ENCODE measurements at places on chromosomes 2 and 18.

GRCh38 chr18:32688821-32689220 lies 84.0 kb downstream of the KLHL14 start:
- DNase-seq: no peak

DNA sequence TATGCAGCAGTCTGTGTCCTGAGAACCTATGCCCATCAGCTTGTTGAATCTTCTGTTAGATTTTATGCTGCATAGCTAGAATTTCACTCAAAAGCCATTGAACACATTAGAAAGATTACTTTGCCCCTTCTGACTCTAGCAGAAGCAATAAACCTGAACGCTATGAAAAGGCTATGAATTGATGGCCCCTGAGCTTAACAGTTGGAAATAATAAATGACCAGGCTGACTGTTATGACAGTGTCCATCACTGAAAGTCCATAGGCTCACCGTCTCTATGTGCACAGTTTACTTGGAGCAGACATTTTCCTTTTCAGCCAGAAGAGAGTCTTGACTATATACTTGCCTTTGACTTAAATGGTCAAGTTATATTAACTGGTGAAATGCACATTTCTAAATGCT lies 1618.8 kb upstream of the ACVR2A start:
- DNase-seq: no peak

GRCh38 chr2:109648041-109648527 lies 33.9 kb downstream of the SOWAHC start:
- no peak for DNase-seq

DNA sequence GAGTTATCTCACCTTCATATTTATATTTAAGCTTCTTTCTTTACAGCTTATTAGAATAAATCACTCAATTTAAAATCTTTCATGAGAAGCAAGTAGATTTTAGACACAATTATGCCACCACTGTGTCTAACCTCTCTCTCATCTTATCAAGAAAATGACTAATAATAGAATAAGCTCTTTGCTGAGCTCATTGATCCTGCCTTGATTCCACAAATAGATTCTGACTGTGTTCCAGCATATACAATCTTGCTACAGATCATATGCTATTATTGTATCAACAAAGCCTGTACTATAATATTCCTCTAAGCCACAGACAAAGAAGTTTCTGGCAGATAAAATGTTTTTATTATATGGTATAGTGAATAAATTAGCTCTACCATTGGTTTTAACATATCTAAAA lies 168.7 kb upstream of the GULP1 start:
- DNase-seq: no peak

DNA sequence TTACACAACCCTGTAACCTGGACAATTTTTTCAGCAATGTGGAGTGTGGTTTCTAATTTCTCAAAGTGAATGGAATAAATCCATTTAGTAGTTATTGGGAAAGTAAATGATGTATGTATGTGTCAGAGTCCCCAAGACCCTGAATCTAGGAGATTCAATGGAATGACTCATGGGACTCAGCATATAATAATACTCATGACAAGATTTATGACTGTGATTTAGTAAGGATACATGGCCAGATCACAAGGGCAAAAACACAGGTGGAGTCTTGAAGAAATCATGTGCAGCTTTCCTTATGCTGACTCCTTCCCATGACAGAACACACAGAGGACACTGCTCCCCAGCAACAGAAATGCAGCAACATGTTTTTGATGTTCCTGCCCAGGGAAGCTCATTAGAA lies 1877.7 kb upstream of the LRRTM1 start:
- no peak for DNase-seq

DNA sequence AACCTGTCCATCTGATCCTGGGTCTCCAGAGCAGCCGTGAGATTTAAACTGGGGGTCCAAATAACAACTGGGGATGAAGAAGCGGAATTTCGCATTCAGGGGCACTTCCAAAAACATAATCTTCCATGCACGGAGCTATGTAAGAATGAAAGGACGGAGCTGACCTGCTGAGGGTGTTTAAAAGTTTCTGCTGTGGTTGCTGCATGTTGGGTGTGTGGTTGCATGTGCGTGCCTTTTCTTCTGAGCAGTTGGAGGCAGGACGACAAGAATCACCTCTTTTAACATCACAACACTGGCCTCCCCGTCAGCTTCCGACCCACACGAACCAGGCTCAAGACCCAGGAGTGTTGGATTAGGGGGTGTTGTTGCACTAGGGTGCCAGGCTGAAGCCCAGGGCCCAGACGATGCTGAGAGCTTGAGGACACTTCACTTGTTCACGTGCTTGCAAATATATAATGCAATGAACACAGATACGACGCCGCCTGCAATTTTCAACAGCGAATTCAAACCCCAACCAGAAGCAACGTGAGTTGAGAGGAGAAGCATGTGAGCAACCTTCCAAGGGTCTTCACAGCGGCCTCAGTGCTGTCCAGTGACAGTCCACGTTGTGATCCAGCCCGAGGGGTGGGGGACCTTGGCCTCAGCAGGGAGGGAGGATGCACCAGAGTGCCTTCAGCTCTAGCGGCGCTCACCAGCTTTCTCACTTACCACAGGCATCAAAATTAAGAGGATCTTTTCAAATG lies 76.0 kb upstream of the SALL3 start:
- no peak for DNase-seq

- no peak for DNase-seq
Measured at GRCh38 chr18:79447703-79448367, 52.1 kb downstream of the NFATC1 start.

- no peak for DNase-seq
Measured at GRCh38 chr18:48548011-48548771, 9.4 kb downstream of the CTIF start.

- peak; percentile 29 for DNase-seq
Measured at GRCh38 chr2:203705178-203705577, 1.3 kb upstream of the CD28 start.

DNA sequence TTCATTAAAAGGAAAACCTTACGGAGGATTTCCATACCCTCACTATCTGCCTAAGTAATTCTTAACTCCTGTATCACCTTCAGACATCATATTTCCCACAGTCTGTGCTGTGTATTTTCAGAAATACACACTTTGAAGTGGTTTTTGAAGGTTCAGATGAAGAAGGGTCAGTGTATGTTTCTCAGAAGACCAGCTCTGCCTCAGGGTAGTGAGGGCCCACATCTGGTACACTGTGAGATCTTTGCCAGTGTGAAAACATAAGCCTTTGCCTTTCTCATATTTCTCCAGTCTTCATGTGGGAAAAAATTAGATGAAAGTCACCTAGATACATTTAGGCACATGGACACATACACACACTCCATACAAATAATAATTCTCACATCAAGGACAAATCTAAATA lies 408.4 kb downstream of the RIT2 start:
- DNase-seq: peak; percentile 40

DNA sequence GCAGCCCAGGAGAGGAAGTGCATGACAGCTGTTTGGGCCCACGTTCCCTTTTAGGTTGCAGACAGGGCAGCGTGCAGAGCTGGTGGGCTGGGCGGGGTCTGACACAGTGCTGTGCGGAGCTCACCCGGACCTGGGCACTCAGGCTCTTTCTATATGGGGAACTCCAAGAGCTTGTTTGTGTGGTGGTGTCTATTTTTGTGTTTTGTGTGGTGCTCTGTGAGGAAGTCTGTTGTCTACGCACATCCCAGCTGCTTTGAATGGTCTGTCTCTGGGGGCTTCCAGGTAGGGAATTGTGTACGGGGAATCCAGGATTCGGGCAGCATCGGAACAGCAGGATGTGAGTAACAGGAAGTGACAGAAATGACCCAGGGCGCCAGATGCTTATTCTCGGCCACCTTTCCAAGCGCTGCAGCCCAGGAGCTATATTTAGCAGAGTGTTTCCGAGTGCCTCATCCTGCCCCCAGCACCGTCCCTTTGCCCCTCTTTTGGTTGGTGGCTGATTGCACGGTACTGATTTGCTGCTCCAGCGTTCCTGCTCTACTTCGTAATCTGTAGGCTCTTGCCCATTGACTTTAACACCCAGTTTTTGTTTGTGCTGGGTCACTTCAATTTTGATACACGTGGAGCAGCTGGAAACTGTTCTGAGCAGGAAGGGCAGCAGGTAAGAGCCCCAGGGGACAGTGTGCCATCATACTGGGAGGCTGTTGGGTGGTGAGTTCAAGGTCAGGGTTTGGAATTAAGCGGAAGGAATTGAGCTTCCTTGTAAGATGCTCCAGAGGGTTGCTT lies 64.7 kb downstream of the DGKD start:
- DNase-seq: no peak

- DNase-seq: no peak
Measured at GRCh38 chr2:51717312-51717711, 685.4 kb upstream of the NRXN1 start.

DNA sequence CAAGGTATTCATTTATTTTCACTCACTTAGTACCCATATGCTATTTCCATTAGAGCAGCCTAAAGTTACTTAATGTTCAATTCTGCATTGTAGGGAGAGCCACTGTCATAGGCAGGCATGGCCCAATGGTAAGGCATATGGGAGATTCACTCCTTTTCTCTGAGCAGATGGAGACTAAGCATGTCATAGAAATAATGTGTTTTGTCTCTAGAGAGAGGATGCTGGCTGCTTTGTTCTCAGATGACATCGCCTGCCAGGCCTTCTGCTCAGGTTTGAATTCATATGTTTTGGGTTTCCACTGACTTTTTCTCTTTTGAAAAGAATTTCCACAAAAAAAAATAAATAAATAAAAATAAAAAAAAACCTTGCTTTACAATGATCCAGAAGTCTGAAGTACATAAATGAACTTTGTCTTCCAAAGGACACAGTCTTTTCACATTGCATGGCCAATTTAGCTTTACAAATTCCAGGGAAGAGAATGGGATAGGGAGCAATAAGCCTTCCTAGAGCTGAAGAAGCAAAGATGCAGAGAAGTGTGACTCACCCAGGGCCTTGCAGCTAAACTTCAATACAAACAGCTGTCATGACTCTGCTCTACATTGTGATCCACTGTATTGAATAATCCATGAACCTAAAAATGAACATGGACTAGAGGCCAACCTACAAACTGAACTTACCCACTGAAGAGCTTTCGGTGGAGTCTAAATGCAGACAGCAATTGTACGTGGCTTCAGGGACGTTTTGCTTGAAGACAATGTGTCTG lies 422.5 kb downstream of the CMPK2 start:
- no peak for DNase-seq

DNA sequence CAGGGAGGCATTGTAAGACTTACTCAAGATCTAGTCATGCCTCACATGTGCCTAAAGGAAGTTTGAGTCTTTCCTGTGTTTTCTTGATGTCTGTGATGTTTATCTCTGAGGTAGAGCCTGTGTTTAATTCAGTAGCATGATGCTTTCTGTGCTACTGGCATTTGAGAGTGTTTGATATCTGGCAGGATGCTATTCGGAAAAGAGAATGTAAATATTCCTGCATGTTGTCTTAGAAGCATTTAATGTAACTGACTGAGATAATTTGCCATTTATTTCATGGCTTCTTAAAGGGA lies 58.8 kb downstream of the GREB1L start:
- no peak for DNase-seq

DNA sequence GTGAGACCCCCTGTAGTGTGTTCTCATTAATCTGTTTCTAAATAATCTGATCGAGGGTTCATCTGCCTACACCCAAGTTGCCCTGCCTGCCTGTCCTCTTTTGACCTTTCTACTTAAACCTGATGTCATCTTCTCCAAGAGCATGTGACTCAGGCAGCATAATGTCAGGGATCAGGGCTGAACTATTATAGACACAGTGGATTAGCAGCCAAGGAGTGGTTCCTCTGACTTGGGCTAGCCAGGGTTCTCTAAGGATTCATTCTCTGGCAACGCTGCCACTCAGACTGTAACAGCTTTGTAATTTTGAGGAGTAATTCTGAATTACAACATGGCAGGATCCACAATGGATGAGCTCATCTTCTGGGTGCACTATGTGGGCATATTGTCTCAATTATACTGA lies 124.0 kb downstream of the MDH1 start:
- peak; percentile 15 for DNase-seq

DNA sequence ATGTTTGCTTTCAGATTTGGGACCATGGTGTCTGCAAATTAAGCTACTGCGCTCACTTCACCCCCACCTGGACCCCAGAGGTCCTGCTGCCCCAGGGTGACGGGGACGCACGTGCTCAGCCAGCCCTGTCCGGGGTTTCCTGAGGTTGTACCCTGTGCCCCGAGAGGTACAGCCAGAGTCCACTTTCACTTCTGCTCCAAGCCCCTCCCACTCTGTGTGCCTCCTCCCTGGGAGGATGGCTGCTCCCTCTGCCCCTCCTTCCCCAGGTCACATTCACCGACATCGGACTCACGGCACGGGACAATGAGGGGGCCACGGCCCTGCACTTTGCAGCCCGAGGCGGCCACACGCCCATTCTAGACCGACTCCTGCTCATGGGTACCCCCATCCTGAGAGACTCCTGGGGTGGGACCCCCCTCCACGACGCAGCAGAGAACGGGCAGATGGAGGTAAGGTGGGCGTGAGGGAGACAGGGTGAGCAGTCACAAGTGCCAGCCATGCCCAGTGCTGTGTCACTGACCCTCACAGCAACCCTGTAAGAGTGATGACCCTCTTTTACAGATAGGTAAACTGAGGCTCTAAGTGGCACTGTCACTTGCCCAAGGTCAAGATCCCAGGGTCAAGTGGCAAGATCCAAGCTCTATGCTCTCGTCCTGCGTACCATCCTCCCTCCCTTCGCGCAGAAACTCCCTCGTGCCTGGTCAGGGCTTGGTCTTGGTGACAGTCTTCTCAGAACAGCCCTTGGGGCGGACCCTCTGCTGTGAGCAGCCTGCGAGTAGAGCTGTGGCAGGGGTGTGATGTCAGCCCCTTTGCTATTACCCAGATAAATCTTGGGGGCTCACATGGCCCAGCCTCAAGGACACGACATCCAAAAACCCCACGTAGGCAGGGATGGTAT lies 7.6 kb downstream of the ESPNL start:
- DNase-seq: no peak

GRCh38 chr2:181677912-181678586 lies 2.3 kb downstream of the NEUROD1 start:
- DNase-seq: no peak

- no peak for DNase-seq
Measured at GRCh38 chr2:71385012-71385411, 53.4 kb downstream of the ZNF638 start.

- DNase-seq: no peak
Measured at GRCh38 chr2:623130-623922, 53.9 kb downstream of the TMEM18 start.

DNA sequence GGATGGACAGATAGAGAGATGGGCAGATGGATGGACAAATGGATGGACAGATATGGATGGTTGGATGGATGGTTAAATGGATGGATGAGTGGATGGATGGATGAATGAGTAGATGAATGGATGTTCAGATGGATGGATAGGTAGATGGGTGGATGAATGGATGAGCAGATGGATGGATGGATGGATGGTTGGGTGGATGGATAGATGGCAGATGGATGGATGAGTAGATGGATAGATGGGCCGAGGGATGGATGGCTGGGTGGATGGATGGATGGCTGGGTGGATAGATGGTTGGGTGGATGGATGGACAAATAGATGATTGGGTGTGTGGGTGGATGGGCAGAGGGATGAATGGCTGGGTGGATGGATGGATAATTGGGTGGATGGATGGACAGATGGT lies 98.9 kb upstream of the OTOS start:
- DNase-seq: no peak

GRCh38 chr18:40851014-40851429 lies 1104.0 kb upstream of the PIK3C3 start:
- DNase-seq: no peak

- DNase-seq: no peak
Measured at GRCh38 chr2:68739595-68740399, 5.2 kb downstream of the ARHGAP25 start.

- DNase-seq: no peak
Measured at GRCh38 chr18:8412117-8412516, 197.1 kb upstream of the RAB12 start.
